Thoracic aorta (tissue), 2 donors: ENCODE measurements at places on chromosomes 16 and 17. TPM values are rescaled to one million over a fixed set of nuclear protein-coding genes. Genes with fewer than 3 reads are reported as not detected.
A peak's percentile ranks its signal among the peaks of the same experiment; 100 is the strongest.

DNA sequence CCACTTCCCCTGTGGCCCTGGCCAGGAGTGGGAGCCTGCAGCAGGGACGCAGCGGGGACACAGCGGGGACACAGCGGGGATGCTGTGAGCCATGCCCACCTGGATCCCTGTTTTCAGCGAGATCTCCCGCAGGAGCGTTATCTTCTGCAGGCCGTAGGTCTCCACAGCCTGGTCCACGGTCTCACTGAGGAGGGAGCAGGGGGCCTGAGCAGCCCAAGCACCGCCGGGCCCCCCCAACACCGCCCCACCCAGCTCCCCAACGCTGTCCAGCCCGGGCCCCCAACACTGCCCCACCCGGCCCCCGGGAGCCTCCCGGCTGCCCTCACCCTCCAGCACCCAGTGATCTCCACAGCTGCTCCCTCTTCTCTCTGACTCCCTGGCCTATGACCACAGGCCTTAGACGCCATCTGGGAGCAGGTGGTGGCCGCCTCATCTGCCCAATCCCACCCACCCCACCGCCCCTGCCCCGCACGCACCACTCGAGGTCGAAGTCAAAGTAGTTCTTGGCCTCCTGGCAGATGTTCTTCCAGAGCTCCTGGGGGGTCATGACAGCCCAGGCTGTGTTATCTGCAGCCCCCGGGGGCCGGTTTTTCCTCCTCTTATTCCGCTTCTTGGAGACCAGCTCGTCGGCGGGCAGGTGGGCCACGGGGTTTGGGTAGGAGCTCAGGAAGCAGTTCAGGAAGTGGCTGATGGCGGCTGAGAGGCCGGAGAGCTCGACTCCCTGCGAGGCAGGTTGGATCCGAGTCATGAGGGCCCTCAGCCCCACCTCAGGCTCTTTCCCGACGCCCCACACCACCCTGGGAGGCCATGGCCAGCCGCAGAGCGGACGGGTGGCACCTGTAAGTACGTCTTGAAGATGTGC, 17.0 kb downstream of the CLUH start:
- no peak for DNase-seq
- peaks cover 58% of the 10 kb centered on the region for H3K36me3 ChIP-seq
- H3K27me3 ChIP-seq: no peaks in the 10 kb centered on the region
- H3K27ac ChIP-seq: no peak overlapping the region

DNA sequence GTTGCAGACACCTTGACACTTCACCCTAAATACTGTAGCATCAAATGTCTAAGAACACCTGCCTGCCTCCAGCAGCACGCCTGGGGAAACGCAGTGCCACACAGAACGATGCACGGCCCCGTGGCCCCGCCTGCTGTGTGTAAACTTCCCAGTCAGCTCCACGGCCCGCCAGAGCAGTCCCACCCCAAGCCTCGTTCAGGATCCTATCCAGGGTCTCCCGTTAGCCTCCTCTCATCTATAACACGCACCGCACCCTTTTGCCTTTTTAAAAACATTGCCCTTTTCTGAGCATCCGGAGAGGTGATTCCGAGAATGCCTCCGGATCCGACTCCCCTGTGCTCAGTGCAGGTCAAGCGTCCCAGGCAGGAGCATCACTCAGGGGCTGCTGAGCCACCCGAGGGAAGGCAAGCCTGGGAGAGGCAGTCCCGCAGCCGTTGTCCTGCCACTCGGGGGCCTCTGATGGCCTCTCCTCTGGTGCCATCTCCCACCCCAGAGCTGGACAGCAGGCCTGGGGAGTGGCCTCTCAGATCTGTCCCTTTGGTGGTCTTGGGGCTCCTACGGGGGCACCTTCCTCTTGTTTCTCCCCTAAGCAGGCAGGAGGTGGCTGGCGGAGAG, 37.9 kb upstream of the SLC38A10 start:
- no peaks in the 10 kb centered on the region for H3K27me3 ChIP-seq
- no peak overlapping the region for H3K27ac ChIP-seq
- peaks cover 24% of the 10 kb centered on the region for H3K4me1 ChIP-seq
- DNase-seq: no peak

DNA sequence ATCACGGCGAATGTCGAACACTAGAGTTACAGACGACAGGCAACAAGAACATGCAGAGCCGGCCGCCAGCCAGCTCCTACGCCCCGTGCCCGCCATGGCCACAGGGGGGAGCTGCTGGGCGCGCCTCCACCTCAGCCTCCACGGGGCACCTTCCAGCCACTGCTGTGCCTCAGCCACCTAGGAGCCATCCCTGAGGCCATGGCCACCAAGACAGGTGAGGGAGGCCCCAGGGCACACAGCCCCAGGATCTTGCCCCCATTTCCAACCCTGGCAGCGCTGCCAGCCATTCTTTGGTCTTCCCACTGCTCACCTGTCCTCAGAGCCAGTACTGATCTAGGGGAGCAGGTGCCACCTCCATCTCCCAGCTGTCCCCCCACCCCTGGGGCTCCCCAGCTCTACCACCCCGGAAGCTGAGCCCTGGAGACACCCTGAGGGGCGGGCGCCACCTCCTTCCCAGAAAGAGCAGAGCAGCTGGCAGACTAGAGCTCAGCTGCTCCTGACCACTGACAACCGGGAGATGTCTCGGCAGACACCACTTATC, 11.8 kb downstream of the GNPTG start:
- H3K27me3 ChIP-seq: no peaks in the 10 kb centered on the region
- no peak overlapping the region for H3K4me3 ChIP-seq
- DNase-seq: no peak
- no peaks in the 10 kb centered on the region for H3K4me1 ChIP-seq
- no peak overlapping the region for H3K27ac ChIP-seq
- peaks cover 45% of the 10 kb centered on the region for H3K36me3 ChIP-seq

- H3K27me3 ChIP-seq: no peaks in the 10 kb centered on the region
- H3K36me3 ChIP-seq: no peaks in the 10 kb centered on the region
- no peak for DNase-seq
- no peaks in the 10 kb centered on the region for H3K4me1 ChIP-seq
- no peak overlapping the region for H3K4me3 ChIP-seq
- H3K27ac ChIP-seq: no peak overlapping the region
These were observed 86.2 kb downstream of the OR1D5 start for GRCh38 chr17:2977157-2977556.

- H3K36me3 ChIP-seq: no peaks in the 10 kb centered on the region
- H3K27ac ChIP-seq: no peak overlapping the region
- DNase-seq: no peak
- H3K4me3 ChIP-seq: no peak overlapping the region
- no peaks in the 10 kb centered on the region for H3K27me3 ChIP-seq
- no peaks in the 10 kb centered on the region for H3K4me1 ChIP-seq
These were observed 30.4 kb downstream of the CLEC19A start for GRCh38 chr16:19315889-19316433.

Gene BICDL2
- not detected for total RNA-seq

DNA sequence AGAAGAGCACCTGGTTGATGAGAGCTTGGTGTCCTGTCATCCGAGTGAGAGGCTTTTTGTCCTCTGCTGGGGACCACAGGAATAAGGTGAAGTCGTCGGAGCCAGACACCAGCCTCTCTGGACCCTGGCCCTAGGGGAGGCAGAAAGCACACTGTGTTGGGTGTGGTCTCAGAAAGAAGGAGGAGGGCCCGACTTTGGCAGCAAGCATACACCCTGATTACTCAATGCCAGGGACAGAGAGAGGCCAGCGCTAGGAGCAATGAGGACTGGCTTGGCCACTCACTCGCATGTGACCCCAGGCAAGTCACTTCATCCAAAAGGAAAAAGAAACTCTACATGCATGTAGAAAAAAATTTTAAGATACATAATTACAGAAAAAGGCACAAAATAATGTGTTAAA, 6.8 kb downstream of the NLE1 start:
- no peaks in the 10 kb centered on the region for H3K27me3 ChIP-seq
- no peak overlapping the region for H3K27ac ChIP-seq
- no peak overlapping the region for H3K4me3 ChIP-seq
- peaks cover 59% of the 10 kb centered on the region for H3K36me3 ChIP-seq
- DNase-seq: no peak

Gene CCDC43
- total RNA-seq: 18.8 TPM

GRCh38 chr16:53024045-53024444, 28.7 kb downstream of the CHD9NB start:
- no peak overlapping the region for H3K27ac ChIP-seq
- no peaks in the 10 kb centered on the region for H3K4me1 ChIP-seq
- no peak for DNase-seq
- H3K4me3 ChIP-seq: no peak overlapping the region

Gene CDRT15L2
- total RNA-seq: not detected

DNA sequence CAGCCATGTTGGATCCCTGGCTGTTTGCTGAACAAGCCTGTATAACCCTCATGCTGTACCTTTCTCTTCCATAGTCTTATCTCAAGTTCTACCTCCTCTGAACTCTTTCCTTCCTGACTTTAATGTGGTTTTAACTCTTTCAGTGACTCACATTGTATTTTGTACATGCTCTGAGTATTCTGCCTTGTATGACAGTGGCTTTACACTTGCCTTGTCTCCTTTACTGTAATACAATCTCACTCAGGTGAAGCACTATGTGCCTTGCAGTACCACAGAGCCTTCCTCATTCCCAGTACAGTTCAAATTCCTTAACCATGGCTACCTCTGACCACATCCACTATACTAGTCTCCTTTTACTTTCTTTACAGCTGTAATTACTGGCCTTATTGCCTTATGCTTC, 14.1 kb downstream of the PSMD11 start:
- H3K27me3 ChIP-seq: no peaks in the 10 kb centered on the region
- no peak for DNase-seq
- no peak overlapping the region for H3K4me3 ChIP-seq

DNA sequence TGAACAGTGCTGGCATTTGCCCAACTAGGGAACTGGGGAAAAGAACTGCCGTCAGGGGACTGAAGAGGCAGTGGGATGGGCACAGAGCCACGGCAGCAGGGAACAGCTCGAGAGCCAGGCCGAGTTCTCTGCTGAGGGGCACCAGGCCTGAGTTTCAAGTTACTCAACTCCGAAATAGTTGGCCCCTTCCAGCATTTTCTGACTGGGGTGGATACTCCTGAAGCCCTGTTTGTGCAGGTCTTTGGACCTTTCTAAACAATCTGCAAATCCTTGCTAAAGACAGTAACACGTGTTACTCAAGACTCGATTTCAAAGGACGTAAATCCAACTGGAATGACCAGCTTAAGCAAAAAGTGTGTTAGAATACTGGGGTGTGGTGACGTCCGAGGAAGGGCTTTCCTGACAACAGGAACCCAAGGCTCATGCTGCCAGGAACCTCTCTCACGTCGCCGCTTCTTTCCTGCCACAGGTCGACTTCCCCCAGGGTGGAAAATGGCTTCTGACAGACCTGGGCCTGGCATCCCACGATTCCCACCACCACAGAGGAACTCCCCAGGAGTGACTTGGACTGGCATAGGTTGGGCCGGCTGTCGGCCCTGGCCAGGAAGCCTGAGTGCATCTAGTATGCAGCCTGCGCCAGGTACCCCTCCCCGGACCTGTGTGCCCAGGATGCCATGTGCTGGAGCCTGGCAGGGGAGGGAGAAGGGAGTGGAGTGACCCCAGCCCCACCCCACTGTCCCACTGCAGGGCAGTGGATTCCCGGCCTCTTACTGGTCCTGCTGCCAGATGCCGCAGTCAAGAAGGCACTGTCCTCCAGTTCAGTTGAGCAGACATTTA, 71.9 kb downstream of the N4BP1 start:
- H3K27ac ChIP-seq: peak overlapping the region; percentile 85
- no peak for DNase-seq
- H3K4me1 ChIP-seq: peaks cover 25% of the 10 kb centered on the region
- peaks cover 14% of the 10 kb centered on the region for H3K36me3 ChIP-seq
- H3K27me3 ChIP-seq: no peaks in the 10 kb centered on the region
- no peak overlapping the region for H3K4me3 ChIP-seq

GRCh38 chr16:31148896-31149295, 970 bp downstream of the PRSS36 start:
- H3K27me3 ChIP-seq: no peaks in the 10 kb centered on the region
- no peaks in the 10 kb centered on the region for H3K4me1 ChIP-seq
- H3K36me3 ChIP-seq: no peaks in the 10 kb centered on the region
- H3K27ac ChIP-seq: no peak overlapping the region
- no peak for DNase-seq

Gene HYDIN
- 5.4 TPM for total RNA-seq

Gene ABCC12
- total RNA-seq: not detected

Gene TUBG2
- total RNA-seq: 49.0 TPM

- peaks cover 57% of the 10 kb centered on the region for H3K4me1 ChIP-seq
- H3K36me3 ChIP-seq: no peaks in the 10 kb centered on the region
- peak overlapping the region; percentile 60 for H3K4me3 ChIP-seq
- no peaks in the 10 kb centered on the region for H3K27me3 ChIP-seq
- H3K27ac ChIP-seq: peak overlapping the region; percentile 90
These were observed 189.0 kb downstream of the ZFHX3 start for GRCh38 chr16:72858665-72859493.

DNA sequence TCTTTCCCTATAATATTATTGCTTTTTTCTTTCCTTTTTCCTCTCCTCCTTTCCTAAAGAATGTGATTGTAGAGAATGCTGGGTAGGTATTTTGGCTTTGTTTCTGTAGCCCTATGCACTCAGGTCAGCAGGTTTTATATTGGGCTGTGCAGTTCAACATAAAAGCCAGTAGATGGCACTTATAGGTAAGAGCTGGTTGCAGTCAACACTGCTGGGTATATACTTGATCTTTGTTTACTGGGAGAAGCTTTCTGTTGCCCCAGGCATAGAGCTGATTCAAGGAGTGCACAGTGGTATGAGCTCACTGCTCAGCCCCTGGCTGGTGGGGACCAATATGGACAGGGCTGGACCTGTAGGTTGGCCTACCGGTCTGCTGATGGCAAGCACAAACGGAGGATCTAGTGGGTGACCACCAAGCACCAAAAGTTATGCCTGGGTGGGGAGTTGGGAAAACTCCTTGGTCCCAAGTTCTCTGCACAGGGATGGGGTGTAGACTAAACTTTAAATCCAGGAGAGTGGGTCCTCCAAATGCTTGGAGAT, 378.9 kb downstream of the PMP22 start:
- H3K27ac ChIP-seq: no peak overlapping the region
- no peak overlapping the region for H3K4me3 ChIP-seq
- H3K36me3 ChIP-seq: no peaks in the 10 kb centered on the region

DNA sequence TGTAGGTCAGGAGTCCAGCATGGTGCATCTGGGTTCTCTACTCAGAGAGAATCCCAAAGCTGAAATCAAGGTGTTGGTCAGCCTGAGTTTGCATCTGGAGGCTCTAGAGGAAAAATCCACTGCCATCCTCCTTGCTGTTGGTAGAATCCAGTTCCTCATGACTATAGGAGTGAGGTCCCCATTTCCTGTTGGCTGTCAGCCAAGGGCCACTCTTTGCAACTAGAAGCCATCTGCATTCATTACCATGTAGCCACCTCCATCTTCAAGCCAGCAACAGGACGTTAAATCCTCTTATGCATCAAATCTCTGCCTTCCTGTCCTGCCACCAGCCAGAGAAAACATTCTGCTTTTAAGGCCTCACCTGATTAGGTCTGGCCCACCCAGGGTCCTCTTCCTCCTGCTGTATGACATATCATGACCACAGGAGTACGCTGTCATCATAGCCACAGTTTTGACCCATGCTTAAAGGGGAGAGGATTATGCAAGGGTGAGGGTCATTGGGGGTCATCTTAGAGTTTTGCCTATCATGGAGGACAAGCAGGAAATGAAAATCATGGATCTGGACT, 40.5 kb downstream of the DNAH9 start:
- DNase-seq: no peak
- no peaks in the 10 kb centered on the region for H3K4me1 ChIP-seq
- H3K4me3 ChIP-seq: no peak overlapping the region
- H3K27ac ChIP-seq: no peak overlapping the region
- H3K27me3 ChIP-seq: no peaks in the 10 kb centered on the region

Gene CLEC18C
- total RNA-seq: 0.68 TPM

- DNase-seq: no peak
- no peak overlapping the region for H3K4me3 ChIP-seq
- H3K27ac ChIP-seq: no peak overlapping the region
- no peaks in the 10 kb centered on the region for H3K4me1 ChIP-seq
These were observed 414.1 kb upstream of the GOT2 start for GRCh38 chr16:59148056-59148768.

Gene CCDC200
- total RNA-seq: not detected
